ENCODE measurements at places on chromosomes 3 and 15. TPM values are rescaled to one million over a fixed set of nuclear protein-coding genes. Genes with fewer than 3 reads are reported as not detected.

DNA sequence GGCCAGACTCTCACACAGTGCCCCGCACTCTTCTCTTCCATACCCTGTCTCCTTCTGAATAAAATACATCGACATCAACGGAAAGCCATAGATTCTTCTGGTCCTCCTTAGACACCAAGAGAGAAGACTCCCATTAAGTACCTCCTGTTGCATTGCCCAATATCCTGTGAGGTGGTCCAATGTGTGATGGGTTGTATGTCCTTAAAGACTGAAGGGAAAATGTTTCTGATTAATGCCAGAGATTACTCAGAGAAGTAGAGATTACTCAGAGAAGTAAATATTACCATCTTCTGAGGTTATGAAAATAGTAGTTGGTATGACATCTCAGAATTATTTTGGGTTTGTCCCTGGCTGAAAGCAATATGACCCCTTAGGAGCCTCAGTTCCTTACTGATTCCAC is 60.8 kb upstream of the GALNT15 start:
- no peak for DNase-seq
- peaks cover 5% of the 10 kb centered on the region for H3K36me3 ChIP-seq
- no peaks in the 10 kb centered on the region for H3K4me1 ChIP-seq
- no peak overlapping the region for H3K27ac ChIP-seq

- no peaks in the 10 kb centered on the region for H3K4me1 ChIP-seq
- no peak overlapping the region for H3K4me3 ChIP-seq
- H3K36me3 ChIP-seq, result no peaks in the 10 kb centered on the region
- peaks cover 8% of the 10 kb centered on the region for H3K27me3 ChIP-seq
Measured at GRCh38 chr3:137026701-137027100, 68.9 kb downstream of the IL20RB start.

GRCh38 chr15:85312929-85313331 is 67.5 kb upstream of the AKAP13 start:
- H3K4me3 ChIP-seq, result peak overlapping the region; percentile 71
- H3K36me3 ChIP-seq, result peaks cover 10% of the 10 kb centered on the region
- H3K27ac ChIP-seq, result peak overlapping the region; percentile 92
- H3K27me3 ChIP-seq, result no peaks in the 10 kb centered on the region

The ZKSCAN7 gene
- polyA plus RNA-seq, result 5.7 TPM

DNA sequence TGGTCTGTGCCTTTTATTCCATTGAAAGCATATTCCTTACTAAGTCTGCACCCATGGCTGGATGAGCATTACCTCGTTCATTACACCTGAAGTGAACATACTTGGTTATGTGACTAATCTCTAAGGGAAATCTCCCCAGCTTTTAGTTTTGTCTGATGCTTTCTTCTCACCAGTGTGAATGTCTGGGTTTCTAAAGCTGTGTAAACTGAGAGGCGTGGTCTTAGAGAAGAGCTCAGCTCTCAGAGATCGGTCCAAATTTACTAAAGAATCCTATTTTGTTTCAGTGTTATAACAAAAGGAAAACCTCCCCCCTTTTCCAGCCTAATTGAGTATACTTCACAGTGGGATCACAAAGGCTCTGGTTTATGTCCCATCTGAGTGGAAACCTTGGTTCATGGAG is 352.3 kb downstream of the PTPRG start:
- no peaks in the 10 kb centered on the region for H3K36me3 ChIP-seq
- DNase-seq, result no peak
- H3K4me1 ChIP-seq, result no peaks in the 10 kb centered on the region
- no peak overlapping the region for H3K27ac ChIP-seq
- H3K4me3 ChIP-seq, result no peak overlapping the region
- H3K27me3 ChIP-seq, result no peaks in the 10 kb centered on the region
